ENCODE measurements at places on chromosomes 3 and 15. TPM values are rescaled to one million over a fixed set of nuclear protein-coding genes. Genes with fewer than 3 reads are reported as not detected.

DNA sequence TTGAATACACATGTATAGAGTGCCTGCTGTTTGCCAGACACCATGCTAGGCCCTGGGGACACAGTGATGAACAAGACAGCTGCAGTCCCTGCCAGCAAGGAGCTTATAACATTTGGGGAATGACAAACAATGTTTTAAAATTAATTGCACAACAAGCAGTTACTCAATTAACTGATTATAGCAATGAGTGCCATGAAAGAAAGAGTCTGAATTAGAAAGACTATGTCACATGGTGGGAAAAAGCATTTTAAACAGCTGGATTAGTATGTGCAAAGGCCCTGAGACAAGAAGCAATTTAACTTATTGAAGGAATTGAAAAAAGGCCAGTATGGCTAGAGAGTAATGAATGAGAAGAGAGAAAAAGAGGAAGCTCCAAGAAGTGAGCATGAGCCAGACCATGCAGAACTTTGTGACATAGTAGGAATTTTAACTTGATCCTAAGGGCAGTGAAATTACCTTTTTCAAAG, 64.5 kb upstream of the PLXNA1 start:
- no peak for DNase-seq

GRCh38 chr3:42822828-42823227, 13.6 kb downstream of the ACKR2 start:
- no peak for DNase-seq

DNA sequence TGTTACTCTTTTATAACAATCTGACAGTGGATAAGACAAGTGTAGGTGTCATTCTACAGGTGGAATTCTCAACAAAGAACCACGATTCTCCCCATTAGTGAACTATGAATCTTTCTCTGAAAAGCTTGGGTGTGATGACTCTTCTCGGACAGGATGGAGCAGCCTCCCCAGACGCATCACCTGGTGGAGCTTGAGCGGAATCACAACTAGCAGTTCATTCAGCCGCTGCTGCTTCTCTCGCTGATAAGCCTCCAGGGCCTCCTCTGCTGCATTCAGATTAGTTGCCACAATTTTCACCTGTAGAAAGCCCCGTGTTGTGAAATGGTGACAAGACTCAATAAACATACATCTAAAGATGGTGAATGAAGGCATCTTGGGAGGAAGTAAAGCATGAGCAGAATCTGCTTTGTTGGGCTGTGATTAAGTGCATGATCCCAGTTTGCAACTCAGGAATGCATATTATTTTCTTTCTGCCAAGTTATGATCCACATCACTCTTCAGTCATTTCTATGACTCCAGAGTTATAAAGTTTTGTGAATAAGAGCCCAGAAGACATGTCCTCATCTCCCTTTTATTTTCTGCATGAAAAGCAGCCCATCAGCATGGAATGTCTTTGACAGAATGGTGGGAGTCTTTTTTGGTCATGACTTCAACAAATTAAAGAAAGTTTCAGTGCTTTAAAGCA, 93.6 kb downstream of the BOC start:
- DNase-seq: no peak

DNA sequence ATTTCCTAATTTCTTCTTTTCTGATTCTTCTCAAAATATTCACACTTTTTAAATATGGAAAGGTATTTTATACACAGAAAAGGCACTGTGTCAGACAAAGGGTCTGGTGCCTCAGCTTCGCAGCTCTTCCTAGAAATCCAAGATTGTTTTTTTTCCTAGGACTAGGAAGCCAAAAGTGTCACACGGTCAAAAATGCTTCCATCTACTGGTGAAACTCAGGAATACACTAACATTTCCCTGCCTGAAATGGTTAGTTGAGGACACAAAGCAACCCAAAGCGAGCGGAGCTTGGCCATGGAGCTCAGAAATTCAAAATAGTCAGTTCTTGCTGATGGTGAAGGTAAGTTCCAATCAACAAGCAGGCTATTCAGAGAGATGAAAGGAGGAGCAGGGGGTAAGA, 426.5 kb upstream of the RASGRP1 start:
- peak; percentile 55 for DNase-seq

DNA sequence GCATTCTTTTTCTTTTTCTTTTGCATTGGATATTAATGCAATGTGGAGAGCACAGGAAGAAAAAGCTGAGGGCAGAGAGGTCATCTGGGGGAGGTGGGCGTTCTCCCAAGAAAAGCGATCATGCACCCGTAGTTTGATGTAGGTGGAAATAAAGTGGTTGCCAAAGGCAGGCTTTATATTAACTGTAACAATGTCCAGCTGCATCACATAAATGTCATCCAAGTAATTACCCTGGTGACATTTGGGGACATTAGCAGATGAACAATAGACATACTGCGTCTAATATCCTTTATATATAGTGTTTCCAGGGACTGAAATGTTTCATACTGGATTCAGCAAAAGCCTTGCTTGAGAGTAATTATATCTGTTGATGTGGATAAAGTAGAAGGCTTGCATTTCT, 135.5 kb downstream of the CNTN6 start:
- no peak for DNase-seq

- peak; percentile 3 for DNase-seq
These were observed 8.0 kb upstream of the KBTBD8 start for GRCh38 chr3:66989860-66990696.

DNA sequence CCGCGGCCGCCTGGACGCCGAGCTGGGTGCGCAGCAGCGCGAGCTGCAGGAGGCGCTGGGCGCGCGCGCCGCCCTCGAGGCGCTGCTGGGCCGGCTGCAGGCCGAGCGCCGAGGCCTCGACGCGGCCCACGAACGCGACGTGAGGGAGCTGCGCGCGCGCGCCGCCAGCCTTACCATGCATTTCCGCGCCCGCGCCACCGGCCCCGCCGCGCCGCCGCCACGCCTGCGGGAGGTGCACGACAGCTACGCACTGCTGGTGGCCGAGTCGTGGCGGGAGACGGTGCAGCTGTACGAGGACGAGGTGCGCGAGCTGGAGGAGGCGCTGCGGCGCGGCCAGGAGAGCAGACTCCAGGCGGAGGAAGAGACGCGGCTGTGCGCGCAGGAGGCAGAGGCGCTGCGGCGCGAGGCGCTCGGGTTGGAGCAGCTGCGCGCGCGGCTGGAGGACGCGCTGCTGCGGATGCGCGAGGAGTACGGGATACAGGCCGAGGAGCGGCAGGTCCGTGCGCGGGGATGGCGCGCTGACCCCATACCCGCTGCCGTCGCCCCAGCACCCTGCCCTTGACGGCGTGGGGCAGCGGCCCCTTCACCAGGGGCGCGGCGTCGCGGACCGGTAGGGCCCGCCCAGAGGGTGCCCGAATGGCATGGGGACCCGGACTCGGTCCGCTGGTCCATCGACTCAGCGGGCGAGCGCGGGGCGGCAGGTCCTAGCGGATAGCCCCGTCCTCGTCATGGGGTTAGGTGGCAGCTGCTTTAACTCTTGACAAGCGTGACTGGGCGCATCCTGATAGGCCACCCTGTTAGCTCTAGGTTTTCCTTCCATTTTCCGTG, 848 bp downstream of the SYNM start:
- peak; percentile 63 for DNase-seq

Gene MESP2
- 0.99 TPM for total RNA-seq
